ENCODE measurements at places on chromosomes 11 and 22.

- no peak for DNase-seq
Observed at GRCh38 chr11:101835506-101836063, 79.2 kb upstream of the CEP126 start.

DNA sequence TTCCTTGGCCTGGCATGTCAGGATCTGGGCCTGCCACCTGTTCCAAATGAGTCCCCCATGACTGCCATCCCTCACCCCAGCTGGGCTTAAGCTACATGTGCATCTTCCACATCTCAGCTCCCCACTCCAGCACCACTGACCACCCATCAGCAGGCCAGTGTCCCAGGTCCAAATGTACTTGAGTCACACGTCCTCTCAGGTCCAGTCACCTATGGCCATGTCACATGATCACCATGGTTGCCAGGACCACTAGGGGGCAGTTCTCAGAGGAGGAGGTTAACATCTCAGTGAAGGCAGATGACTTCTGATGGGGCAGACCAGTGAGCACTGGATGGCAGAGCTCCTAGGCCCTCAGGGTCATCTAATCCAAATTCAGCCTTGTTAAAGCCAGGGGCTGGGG, 41.9 kb upstream of the WNT11 start:
- DNase-seq = no peak

- DNase-seq = peak; percentile 1
Observed at GRCh38 chr11:125903711-125904659, at the start of gene DDX25. DDX25 (plus strand) TSS chr11:125904508; CDS start chr11:125904518, 10 bp downstream.

GRCh38 chr11:57513911-57514537, 1.5 kb downstream of the SLC43A1 start:
- DNase-seq = peak; percentile 62

DNA sequence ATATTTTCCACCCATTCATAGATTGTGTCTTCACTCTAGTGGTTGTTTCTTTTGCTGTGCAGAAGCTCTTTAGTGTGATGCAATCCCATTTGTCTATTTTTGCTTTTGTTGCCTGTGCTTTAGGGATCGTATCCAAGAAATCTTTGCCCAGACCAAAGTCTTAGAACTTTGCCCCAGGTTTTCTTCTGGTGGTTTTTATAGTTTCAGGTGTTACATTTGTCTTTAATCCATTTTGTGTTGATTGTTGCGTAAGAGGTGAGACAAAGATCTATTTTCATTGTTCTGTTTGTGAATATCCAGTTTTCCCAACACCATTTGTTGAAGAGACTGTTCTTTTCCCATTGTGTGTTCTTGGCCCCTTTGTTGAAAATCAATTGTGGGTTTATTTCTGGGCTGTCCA, 6.4 kb downstream of the IL10RA start:
- no peak for DNase-seq

DNA sequence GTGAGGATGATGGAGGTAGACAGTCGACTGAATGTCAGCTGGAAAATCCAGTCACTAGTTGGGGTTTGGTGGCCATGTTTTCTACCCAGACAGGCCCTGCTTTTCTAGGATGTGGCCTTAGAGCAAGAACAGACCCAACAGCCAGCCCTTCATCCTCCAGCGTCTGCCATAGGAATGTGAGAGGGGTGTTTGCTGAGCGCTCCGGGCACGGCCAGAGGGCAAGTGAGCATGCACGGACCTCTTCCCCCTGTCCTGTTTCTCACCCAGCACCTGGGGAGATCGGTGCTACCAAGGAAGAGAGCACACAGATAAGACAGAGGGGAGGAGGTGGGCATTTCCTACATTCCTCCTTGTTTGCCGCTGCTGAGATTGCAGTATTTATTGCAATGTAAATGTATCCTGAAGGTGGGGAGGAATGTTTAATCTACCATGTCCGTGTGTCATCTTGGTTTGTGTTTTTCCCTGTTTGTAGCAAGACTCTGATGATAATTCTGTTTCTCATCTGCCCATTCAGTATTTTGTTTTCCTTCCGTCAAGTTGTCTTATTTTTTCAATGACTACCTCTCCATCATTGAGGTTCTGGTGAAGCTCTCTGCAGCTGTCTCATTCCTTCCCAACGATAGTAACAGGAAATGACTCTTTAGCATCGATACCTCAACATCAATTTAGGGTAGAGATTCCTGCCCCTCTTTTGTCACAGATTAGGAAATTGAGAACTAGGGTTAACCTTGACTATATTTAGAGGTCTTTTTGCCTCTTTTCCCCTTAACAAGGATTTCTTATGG, 4.9 kb upstream of the ATF4 start:
- no peak for DNase-seq

- no peak for DNase-seq
Observed at GRCh38 chr11:18736590-18737148, 10.7 kb upstream of the IGSF22 start.

DNA sequence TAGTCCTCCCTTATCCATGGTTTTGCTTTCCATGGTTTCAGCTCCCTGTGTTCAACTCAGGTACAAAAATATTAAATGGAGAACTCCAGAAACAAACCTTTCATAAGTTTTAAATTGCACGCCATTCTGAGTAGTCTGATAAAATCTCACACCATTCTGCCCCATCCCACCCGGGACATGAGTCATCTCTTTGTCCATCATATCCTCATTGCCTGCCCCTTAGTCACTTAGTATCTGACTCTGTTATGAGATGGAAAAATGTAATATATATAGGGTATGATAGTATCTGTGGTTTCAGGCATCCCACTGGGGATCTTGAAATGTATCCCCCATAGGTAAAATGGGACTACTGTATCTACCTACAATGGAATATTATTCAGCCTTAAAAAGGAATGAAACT, 35.5 kb upstream of the FGF3 start:
- no peak for DNase-seq

DNA sequence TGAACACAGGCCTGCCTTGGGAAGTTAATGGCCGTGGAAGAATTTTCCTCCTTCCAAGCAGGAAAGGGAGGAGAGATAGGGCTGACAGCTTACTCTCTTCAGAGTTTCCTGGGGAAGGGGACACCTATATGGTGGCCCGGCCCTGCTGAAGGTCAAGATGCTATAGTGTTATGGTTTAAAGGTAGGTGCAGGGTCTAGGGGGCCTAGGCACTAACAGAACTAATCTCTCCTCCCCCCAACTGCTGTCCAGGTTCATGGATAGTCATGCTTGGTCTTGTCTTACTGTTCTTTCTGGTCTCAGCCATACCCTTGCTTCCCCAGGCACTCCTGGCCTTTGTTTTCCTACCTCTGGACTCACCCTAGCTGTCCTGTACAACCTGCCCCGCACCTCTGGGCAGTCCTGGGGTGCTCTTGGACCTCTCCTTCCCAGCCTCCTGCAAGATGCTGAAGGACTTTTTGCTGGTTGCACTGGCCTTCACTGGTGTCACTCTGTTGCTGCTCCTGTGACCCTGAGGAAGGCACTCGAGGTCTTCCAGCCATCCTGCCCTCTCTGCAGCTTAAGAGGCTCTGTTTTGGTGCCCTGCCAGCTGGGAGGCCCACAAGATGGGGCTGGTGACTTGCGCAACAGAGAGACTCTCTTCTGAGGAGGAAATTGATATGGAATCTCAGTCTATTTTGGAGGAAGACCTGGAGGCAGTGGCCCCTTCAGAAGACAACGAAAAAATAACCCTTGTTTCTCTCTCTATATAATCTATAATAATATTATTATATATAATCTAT, 17.9 kb downstream of the SEC14L3 start:
- DNase-seq = peak; percentile 43

GRCh38 chr11:110530900-110531741, 101.4 kb downstream of the FDX1 start:
- no peak for DNase-seq

DNA sequence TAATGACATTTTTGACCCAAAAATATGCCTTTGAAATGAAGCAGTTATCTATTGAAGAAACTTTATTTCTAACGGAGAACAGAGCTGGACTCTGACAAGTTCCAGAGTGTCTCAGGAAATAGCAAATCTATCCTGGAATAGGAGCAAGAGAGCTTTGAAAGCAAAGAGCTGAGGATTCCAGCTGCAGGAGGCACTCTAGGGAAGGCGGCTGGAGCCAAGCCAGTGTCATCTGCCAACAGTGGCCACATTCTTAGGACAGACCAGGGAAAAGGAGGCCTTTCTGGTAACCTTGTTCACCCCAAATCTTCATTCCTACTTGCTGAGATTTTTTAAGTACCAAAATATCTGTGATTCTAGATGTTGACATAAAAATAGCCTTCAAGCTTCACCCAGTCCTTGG, 493.5 kb upstream of the B3GAT1 start:
- DNase-seq = no peak

GRCh38 chr11:18844753-18845367, 53.3 kb upstream of the PTPN5 start:
- DNase-seq = peak; percentile 24

GRCh38 chr11:24925091-24925490, 428.2 kb downstream of the LUZP2 start:
- DNase-seq = no peak

GRCh38 chr22:19962909-19963806, 21.5 kb upstream of the TXNRD2 start:
- no peak for DNase-seq

- DNase-seq = peak; percentile 82
Observed at GRCh38 chr11:122633219-122633829, 22.2 kb upstream of the UBASH3B start.

DNA sequence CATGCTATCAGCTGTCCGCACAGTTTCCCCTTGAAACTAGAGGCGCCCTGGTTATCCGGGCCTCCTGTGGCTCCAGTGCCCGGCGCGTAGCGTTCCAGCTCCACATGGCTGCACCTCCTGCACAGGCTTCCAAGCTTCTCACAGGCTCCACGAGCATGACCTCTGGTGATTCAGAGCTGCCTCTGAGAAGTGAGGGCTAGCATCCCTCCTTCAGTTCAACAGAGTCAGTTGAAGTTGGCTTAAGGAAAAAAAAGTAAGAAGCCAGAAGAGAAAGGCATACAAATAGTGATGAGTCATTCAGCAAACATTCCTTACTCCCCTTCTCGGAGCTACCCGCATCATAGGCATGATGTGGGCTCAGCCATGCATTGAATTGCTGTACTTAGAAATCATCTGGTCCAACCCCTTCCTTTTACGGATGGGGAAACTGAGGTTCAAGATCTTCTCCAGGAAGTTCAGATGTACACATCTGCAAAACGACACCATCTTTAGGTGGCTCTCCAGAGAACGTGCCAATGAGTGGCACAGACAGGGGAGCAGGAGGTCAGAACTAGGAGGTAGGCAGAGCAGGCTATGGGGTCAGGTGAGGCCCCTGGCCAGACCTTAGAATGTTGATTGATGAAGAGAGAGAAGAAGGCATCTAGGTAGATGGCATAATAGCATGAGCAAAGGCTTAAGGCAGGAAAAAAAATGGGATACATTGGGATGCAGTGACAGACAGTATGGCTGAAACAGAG, 216.3 kb upstream of the TBCEL start:
- no peak for DNase-seq

- DNase-seq = no peak
Observed at GRCh38 chr11:63613517-63614135, 607 bp downstream of the PLAAT3 start.

- no peak for DNase-seq
Observed at GRCh38 chr11:120160436-120160835, 22.5 kb upstream of the TRIM29 start.

DNA sequence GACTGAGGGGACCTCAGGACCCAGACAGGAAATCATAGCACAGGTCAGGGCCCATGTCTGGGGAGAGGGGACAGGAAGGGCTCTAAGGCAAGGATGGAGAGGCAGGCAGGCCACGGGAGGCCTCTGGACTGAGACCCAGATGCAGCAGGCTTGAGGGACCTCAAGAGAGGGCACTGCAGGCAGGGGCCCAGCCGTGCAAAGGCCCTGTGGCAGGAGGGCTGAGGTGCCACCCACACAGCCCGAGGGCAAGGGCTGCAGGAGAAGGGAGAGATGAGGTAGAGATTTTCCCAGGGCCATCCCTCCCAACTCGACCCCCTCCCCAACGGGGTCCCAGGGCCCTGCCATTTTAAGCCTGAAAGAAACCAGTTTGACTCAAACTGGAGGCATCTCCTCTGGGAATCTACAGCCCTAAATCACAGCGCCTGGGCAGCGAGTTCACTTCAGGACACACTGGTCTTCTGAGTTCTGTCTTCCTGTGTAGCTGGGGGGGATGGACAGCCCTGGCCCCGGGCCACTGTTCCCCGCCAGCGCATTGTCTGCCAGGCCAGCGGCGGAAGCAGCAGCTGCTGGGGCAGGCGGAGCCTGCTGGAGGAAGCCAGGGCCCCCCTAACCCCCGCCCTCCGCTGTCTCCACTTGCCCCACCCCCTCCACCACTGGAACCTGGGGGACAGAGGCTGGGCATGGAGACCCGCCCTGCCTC, 20.3 kb upstream of the WNT7B start:
- DNase-seq = peak; percentile 97

DNA sequence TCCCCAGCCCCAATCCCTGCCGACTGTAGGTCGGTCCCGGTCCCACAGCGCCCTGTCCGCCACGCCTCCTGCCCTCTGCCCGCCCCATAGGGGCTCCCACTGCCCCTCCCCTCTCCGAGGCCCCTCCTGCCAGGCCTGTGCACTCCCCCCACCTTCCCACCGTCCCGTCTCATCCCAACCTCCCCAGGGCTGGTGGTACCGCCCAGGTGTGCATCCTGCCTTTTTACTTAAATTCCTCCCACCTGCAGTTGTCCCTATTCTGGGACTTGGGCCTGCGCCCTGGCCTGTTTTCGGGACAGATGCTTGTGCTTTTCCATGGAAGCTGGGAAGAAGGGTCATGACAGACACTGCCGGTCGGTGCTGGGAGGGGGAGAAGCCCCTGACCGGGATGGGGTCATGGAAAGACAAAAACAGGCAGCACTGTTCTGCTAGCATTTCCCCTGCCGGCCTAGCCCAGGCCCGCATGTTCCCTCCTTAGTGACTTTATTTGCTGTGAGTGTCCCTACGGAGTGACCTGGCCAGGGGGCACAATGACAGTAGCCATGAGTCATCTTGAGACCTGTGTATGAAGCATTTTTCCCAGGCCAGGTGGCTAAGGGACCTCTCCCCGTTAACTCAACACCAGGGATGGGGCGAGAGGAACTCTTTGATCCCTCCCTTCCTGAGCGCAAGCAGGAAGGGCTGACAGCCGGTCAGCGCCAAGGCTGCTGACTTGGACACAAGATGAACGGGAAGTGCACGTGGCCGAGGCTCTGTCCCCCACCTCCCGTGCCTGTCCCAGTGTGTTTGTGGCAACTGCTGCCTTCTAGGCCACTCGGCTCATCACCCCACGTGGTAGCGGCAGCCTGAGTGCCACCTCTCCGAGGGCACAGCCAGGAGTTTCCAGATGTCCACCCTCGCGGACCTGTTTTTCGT, 7.1 kb downstream of the TBX1 start:
- DNase-seq = peak; percentile 85

DNA sequence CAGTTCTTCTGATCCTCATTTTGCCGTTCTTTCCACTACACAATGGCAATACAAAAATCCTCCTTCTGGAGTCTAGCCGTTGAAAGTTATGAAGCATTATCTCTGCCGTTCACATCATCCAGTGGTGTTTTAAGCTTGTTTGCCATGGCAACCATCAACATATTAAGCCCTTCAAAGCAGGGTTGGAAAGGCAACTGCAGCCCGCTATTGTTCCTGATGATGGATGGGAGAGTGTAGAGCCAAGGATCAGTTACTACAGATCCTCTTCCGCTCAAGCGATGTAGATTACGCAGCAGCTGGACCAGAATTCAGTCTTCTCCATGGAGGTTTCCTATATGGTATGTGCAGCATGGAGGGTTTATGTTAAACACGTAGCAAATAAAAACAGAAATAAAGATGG, 352.7 kb downstream of the NTM start:
- DNase-seq = no peak

- no peak for DNase-seq
Observed at GRCh38 chr11:44702889-44703288, 23.9 kb upstream of the TSPAN18 start.
